Aorta (tissue), 5 donors: ENCODE measurements at places on chromosomes 5 and 9. TPM values are rescaled to one million over a fixed set of nuclear protein-coding genes. Genes with fewer than 3 reads are reported as not detected.

DNA sequence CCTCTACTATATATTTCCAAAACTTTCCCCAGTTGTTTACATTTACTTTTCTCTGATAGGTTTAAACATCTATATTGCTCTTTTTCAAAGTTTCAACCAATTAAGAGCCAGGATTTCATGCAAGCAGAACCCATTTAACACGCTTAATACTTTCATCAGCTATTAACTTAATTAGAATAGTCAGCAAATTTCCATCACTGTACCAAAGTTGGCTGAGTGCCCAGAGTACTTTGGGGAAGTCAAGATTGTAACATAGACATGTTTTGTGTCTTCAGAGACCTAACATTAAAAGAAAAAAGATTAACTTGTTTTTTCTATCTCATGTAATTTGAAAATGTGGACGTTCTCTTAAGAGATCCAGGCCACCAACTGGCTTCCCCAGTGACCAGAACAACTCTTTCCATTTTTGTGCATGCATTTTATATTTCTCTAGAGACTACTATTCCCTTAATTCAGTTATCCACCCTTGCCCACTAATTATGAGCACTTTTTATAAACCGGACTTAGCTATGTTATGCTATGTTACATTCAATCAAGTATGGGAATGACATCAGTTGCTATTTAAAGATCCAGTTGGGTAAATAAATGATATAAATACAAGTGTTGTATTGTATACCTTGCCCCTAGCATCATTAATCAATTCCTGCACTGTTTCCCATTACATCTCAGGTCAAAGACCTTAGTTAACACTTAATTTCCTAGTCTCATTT lies 478.1 kb upstream of the NMUR2 start:
- no peak for DNase-seq
- H3K36me3 ChIP-seq = no peaks in the 10 kb centered on the region
- H3K27me3 ChIP-seq = no peaks in the 10 kb centered on the region
- H3K4me1 ChIP-seq = no peaks in the 10 kb centered on the region
- no peak overlapping the region for H3K27ac ChIP-seq

GRCh38 chr9:36441966-36442365 lies 41.9 kb upstream of the RNF38 start:
- H3K4me3 ChIP-seq = no peak overlapping the region
- H3K27me3 ChIP-seq = no peaks in the 10 kb centered on the region
- H3K36me3 ChIP-seq = peaks cover 2% of the 10 kb centered on the region
- H3K4me1 ChIP-seq = no peaks in the 10 kb centered on the region
- no peak overlapping the region for H3K27ac ChIP-seq

- H3K4me1 ChIP-seq = no peaks in the 10 kb centered on the region
- no peak overlapping the region for H3K4me3 ChIP-seq
- no peak overlapping the region for H3K27ac ChIP-seq
These were observed 11.9 kb upstream of the EQTN start for GRCh38 chr9:27308691-27309390.

- H3K27me3 ChIP-seq = no peaks in the 10 kb centered on the region
- H3K36me3 ChIP-seq = no peaks in the 10 kb centered on the region
- H3K4me3 ChIP-seq = no peak overlapping the region
- H3K27ac ChIP-seq = no peak overlapping the region
- no peaks in the 10 kb centered on the region for H3K4me1 ChIP-seq
- DNase-seq = no peak
These were observed 104.8 kb upstream of the RAD23B start for GRCh38 chr9:107178293-107178692.

DNA sequence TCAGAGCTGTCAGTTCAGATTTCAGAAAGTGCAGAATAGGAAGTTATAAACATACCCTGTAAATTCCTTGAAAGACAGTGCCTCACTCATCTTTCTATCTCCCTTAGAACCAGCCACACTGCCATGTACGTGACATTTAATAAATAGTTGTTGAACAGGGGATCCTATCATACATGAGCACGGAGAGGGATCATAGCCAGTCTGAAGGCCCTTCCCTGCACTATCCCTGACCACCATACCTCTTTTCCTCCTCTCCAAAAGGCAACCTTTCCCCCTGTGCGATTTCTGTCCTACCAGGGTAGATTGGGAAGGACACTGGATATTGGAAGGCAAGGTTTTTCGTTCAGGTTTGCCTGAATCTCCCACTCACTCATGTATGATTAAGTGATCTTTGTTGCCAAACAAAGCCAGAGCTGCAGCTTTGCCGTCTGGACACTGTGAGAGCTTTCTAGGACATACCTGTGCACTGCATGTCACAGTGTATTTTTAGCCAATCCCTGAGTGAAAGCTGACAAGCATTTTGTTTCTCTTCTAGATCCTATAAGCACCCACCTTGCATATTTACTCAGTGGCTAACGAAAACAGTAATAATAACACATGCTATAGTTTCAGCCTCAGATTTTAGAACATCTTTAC lies 986.5 kb upstream of the WWC1 start:
- DNase-seq = no peak
- no peak overlapping the region for H3K4me3 ChIP-seq
- H3K4me1 ChIP-seq = no peaks in the 10 kb centered on the region

DNA sequence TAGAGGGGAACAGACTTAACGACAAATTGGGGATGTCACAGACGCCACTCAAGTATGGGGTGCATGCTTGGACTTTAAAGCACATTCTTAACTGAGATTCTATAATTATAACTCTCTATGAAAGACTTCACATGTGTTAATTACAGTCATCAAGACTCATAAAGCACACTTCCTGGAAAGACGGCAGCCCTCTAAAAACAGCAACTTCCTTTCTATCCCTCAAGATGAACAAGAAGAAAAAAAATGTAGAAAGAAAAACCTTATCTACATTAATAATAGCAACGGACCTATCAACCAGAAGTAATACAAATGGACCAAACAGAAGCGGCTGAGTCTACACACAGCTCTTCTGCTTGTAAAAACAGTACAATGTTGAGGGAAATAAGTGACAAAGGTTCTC lies 21.2 kb downstream of the GNAQ start:
- DNase-seq = no peak
- no peak overlapping the region for H3K27ac ChIP-seq
- no peaks in the 10 kb centered on the region for H3K27me3 ChIP-seq
- H3K4me1 ChIP-seq = peaks cover 5% of the 10 kb centered on the region
- H3K36me3 ChIP-seq = no peaks in the 10 kb centered on the region
- no peak overlapping the region for H3K4me3 ChIP-seq

DNA sequence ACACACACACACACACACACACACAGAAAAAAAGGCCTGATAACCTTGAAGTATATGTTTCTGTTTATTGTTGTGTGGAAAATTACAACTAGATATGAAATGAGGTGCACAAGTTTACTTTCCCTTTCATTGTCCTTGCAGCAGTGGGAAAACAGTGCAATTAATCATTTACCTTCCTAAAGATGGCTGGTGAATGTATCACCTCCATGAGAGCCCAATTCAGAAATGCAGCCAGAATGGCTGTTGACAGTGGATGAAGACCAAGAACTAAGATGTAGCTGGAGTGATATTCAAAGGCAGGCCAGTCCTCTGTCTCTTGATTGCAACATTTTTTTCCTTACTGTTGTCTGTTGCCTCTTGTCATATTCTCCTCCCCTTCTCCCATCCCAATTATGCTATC lies 49.6 kb upstream of the EIF4EBP3 start:
- H3K27ac ChIP-seq = no peak overlapping the region
- no peaks in the 10 kb centered on the region for H3K4me1 ChIP-seq
- H3K4me3 ChIP-seq = no peak overlapping the region
- no peaks in the 10 kb centered on the region for H3K36me3 ChIP-seq

The AGTPBP1 gene
- 25.6 TPM for total RNA-seq

The TERT gene
- not detected for total RNA-seq

The HEXB gene
- 122 TPM for total RNA-seq
